ENCODE measurements at places on chromosomes 1 and 21.

DNA sequence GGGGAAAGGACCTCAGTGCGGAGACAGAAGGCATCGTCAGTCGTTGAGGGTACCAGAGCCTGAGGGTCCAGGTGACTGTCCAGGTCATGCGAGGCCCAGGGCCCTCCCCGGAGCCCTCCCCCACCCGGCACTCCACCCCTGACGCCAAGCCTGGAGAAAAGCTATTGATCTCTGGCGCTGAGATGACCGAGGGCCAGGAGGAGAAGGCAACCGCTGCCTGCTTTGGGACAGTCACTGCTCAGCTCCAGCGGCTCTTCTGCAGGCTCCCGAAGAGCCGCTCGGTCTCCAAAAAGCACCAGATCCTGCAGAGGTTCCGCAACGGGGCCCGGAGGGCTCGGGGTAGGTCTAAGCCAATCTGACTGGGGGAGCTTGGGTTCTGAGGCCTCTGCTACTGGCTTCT, 10.9 kb downstream of the RASSF5 start:
- no peak for DNase-seq

GRCh38 chr21:35316933-35317332, 267.8 kb upstream of the RUNX1 start:
- no peak for DNase-seq

GRCh38 chr1:151960780-151961513, 32.7 kb downstream of the S100A10 start:
- no peak for DNase-seq

DNA sequence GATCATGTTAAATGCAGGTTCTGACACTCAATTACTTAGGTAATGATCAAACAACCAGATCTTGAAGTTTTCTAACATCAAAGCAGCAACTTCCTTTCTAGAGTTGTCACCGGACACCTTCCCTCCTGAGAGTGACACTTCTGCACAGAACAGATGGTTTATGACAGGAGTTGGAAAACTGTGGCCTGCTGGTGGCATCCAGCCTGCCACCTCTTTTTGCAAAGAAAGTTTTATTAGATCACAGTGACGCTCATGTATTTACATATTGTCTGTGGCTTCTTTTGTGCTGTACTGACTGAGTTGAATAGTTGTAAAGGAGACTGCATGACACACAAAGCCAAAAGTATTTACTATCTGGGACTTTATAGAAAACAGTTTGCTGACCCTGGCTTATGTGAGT, 28.3 kb downstream of the DDR2 start:
- no peak for DNase-seq

GRCh38 chr21:35063428-35064172, 14.5 kb upstream of the RUNX1 start:
- no peak for DNase-seq

DNA sequence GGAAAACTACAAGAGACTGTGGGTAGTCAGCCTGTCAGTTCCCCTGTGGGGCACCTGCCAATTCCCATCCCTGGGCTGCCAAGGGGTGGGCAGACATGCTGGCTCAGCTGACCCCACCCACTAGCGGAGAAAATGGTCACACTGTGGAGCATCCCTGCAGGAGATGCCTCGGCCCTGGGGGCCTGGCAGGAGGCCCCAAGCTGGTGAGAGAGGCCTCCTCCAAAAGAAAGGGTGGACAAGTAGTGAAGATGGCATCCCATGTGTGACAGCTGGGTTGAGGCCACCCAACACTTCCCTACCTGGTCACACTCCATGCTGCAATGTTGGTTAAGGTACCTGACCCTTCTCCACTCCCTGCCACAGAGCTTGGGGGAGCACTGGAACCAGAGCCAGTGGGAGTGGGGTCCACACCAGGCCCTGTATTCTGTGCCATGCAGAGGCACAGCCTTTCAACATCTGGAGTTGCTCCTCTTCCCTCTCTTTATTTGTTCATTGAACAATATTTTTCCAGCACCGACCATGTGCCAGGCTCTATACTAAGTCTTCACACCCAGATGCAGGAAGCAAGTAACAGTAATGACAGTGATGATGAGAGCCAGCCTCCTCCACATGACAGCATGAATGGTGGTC, 59.5 kb downstream of the KLHDC7A start:
- no peak for DNase-seq

All from GM12878 (cell line).